Psoas muscle (tissue), 8 donors: ENCODE measurements at places on chromosomes 4 and X. TPM values are rescaled to one million over a fixed set of nuclear protein-coding genes. Genes with fewer than 3 reads are reported as not detected.

The FGF13 gene
- 54.0 TPM for polyA plus RNA-seq

The PAGE2 gene
- polyA plus RNA-seq: not detected

The TMPRSS11F gene
- not detected for polyA plus RNA-seq

The FAM133A gene
- polyA plus RNA-seq: not detected

The GIMD1 gene
- not detected for polyA plus RNA-seq

The DCAF12L1 gene
- not detected for polyA plus RNA-seq

The CSN1S1 gene
- polyA plus RNA-seq: not detected

The KIAA1210 gene
- not detected for polyA plus RNA-seq
